ENCODE measurements at places on chromosomes 12 and 14.

GRCh38 chr14:49992901-49993339 lies 100.0 kb downstream of the ARF6 start:
- DNase-seq: peak; percentile 95

- no peak for DNase-seq
Observed at GRCh38 chr14:82759656-82760055, 1226.0 kb upstream of the SEL1L start.

DNA sequence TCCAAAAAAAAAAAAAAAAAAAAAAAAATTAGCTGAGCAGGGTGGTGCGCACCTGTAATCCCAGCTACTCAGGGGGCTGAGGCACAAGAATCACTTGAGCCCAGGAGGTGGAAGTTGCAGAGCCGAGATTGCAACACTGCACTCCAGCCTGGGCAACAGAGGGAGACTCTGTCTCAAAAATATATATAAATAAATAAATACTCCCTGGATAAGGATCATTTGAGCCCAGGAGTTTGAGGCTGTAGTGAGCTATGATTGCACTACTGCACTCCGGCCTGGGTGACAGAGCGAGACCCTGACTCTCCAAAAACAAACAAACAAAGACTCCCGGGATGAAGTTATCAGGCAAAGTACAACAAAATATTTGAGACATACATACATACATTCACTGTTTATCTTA lies 3.3 kb upstream of the NAA25 start:
- no peak for DNase-seq

GRCh38 chr14:81565441-81566290 lies 32.0 kb upstream of the SEL1L start:
- DNase-seq: peak; percentile 32

GRCh38 chr12:116692605-116693004 lies 45.3 kb downstream of the SPRING1 start:
- no peak for DNase-seq

GRCh38 chr12:122423258-122424165 lies 1.0 kb upstream of the CLIP1 start:
- DNase-seq: peak; percentile 39

GRCh38 chr12:109169686-109170085 lies 53.3 kb downstream of the ACACB start:
- no peak for DNase-seq

All from cardiac fibroblast (primary cell).